ENCODE measurements at places on chromosomes 7 and 10.

DNA sequence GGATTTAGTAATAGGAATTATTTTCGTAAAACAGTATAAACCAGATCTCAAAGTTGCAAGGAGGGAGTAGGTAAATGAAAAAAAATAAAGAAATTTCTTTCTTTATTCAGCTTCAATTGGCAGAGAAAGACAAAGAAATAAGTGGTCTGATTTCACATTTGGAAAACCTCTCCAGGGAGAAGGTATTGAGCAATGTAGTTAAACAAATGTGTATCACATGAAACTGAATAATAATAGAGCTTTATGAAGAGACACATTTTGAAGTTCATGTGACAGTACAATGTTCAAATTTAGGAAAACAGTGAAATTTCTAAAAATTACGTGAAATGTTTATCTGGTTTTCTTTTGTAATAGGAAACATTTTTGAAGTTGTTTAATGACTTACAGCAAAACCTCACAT is 63.0 kb downstream of the TAX1BP1 start:
- DNase-seq: no peak

- DNase-seq: no peak
Measured at GRCh38 chr10:61775111-61775510, 112.4 kb downstream of the CABCOCO1 start.

GRCh38 chr7:155236386-155236785 is 61.3 kb upstream of the INSIG1 start:
- no peak for DNase-seq

GRCh38 chr7:4527988-4528636 is 154.0 kb upstream of the FOXK1 start:
- DNase-seq: no peak

GRCh38 chr10:10824591-10825148 is 193.0 kb upstream of the CELF2 start:
- DNase-seq: no peak

DNA sequence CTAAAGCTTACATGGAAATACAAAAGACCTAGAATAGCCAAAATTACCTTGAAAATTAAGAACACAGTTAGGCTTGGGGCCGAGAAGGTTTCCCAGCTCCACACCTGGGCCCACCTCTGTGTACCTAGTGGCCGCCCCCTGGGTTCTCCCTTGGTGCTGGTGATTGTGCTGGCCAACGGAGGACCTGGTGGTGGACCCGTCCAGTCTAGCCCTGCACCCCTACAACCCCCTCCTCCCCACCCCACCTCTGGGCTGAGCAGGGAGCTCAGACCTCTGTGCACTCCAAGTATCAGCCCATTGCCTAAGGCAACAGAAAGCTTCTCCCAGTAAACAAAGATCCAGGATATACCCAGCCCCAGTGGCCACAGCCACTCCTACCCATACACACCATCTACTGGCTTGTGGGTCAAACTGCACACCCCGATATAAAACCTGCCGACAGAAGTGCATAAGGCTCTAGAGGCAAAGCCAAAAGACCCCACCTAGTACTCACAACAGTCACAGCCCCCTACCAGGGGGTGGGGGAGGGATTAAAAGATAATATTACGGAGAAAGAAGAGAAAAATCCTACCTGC is 105.0 kb upstream of the DIP2C start:
- DNase-seq: no peak

- no peak for DNase-seq
Measured at GRCh38 chr7:22127835-22128527, 182.3 kb upstream of the CDCA7L start.

DNA sequence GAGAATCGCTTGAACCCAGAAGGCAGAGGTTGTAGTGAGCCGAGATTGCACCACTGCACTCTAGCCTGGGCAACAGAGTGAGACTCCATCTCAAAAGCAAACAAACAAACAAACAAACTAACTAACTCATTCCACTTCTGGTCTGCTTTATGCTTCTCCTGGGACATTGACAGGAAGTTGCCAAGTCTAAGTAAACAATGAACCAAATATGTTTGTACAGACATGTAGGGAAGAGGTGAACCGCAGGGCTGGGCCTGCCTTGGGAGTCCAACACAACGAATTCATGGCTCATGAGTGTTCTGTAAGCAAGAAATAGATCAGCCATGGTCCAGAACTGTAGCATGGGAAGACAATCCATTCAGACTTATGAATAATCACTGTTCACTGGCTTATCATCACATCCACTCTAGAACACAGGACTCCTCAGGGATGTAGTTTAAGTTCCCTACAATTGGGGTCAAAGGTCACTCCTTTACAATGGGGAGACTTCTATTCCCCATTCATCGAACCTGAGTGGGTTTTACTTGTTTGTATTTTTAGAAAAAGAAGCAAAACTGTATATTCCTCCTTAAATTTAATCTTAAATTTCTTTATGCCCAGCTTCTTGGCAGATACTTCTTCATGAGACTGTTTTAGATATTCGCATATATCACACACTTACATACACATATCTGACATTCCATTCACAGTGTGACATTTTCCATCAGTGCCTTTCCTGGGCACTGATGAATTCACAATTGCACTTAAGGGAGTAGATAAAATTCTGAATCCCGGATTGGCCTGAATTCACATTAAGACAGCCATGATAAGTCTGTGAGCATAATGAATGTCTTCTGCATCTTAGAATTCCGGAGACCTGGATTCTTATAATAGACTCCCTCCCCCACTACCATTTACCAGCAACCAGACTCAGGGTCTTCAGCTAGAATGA is 159.1 kb upstream of the EEPD1 start:
- no peak for DNase-seq

DNA sequence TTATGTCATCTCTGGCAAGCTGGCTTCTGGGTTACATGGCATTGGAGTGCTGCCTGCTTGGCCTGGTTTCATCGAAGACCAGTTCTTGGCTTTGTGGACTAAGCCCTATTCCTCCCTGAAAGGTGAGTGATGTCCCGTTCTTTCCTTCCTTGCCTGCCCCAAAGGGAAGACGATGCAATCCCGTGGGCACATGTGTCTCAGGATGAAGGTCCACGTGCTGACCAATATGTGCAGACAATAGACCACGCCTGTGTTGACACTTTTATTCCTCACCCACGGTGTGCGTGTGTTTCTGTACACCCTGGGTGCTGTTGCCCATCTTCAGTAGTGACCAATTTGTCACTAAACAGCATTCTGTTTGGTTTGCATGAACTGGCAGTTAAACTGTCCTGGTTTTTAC is 28.6 kb upstream of the SHH start:
- DNase-seq: no peak

DNA sequence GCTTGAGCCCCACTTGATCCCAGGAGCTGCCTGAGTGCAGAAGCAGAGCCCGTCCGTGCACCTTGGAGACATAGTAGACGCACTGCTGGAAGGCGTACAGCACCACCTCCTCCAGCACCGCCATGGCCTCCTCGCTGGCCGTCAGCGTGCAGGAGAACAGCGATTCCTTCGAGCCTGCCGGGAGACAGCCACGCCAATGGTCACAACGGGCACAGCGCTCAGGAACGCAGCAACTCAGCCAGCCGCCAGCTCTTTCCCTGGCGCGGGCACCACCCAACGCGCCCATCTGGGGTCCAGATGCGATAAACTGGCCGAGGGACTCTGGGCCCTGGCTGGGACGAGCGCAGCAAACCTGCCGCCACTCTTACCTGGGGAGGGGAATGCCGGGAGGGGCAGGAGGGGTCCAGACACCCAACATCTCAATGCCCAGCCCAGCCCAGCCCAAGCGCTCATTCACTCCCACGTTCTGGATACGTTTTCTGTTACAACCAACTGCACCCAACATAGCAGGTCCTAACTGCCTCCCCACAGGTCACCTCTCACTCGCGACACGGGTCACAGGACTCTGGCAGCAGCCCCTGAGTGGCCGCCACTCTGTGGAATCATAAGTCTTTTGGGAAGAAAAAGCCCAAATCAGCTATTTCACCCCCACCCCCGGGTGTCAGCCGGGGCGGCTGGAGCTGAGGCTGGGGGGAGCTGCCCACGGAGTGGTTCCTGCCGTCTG is 41.9 kb downstream of the AP5Z1 start:
- no peak for DNase-seq

- no peak for DNase-seq
Measured at GRCh38 chr7:5692845-5693278, 88.6 kb downstream of the RNF216 start.

DNA sequence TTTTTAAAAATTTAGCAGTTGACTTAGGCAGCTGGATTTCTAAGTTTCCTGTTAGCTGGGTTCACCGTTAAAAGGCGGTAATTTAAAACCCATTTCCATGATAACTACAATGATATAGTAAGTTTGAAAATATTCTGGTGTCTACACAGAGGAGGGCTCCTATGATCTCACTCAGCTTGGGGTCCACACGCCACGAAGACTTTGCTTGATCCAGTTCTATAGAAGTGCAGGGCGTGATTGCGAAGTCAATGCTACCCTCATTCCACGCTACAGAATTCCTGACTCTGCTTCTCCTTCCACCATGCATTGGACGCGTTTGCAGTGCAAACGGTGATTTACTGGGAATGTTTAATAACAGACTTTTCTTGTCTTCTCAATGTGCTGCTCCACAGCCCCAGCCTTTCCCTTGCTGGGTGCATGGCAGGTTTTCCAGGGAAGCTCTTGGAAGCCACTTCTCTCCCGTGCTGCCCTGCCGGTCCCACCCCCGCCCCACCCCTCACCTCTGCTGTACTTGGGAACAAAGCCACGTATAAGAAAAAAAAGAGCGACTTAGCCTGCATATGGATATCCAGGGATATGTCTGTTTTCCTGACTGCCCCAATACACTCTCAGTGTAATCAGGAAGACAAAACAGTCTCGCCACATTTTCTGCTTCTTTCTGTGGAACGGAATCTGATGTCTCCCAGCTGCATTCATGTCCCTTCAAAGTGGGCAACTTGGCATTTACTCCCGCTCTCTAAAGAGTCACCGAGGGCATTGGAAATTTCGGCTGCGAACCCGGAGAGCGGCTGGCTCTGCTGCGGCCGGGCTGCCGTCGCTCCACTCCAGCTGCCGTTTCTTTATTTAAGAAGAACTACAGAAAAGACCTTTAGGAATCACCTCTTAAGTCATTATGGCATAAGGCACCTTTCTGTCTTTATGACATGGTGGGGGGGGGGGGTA is 434.4 kb upstream of the MGMT start:
- DNase-seq: no peak

DNA sequence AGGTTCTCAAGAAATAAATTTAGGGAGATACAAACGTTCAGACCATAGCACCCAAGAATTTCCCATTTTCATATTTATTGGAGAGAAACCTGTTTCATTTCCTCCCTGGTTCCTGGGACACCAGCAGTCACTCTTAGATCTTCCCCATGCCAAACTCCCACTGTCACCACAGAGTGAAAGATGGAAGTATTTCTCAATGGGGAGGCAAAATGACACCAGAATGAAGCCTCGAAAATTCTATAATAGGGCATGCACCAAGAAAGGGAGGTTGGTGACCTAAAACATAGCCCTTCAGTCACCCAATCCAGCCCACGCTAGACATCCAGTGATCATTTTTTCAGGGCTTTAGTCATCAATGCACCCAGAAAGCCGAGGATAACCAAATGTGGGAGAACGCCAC is 148.1 kb upstream of the PLXDC2 start:
- DNase-seq: no peak

- no peak for DNase-seq
Measured at GRCh38 chr7:16694806-16695205, 48.8 kb downstream of the BZW2 start.

DNA sequence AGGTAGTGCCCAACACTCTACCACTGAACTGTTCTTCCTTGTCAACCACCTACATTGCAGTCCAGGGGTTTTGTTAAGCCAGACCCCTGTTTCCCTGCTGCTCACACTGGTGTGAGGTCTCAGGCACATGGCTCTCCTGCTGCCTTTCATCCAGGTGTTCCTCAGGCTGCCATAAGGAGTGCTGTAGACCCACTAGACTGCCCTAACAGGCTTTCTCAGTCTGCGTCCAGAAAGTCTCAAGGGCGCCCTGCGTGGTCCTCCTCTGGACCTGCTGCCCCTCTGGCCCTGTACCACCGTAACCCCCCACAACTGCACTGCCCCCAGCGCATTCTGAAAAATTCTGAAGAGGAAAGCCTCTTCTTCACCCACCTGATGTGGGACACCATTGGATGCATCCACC is 225.7 kb upstream of the ANKRD30A start:
- no peak for DNase-seq

Measured in stimulated activated CD4-positive, alpha-beta T cell treated with anti-CD3 and anti-CD28 coated beads, Interleukin-15, amount 100 ng/mL, for 1 hour (primary cell).